ENCODE measurements at places on chromosomes 5 and 9. TPM values are rescaled to one million over a fixed set of nuclear protein-coding genes. Genes with fewer than 3 reads are reported as not detected.

- DNase-seq: no peak
Observed at GRCh38 chr5:26031481-26031880, 1006.9 kb downstream of the CDH9 start.

DNA sequence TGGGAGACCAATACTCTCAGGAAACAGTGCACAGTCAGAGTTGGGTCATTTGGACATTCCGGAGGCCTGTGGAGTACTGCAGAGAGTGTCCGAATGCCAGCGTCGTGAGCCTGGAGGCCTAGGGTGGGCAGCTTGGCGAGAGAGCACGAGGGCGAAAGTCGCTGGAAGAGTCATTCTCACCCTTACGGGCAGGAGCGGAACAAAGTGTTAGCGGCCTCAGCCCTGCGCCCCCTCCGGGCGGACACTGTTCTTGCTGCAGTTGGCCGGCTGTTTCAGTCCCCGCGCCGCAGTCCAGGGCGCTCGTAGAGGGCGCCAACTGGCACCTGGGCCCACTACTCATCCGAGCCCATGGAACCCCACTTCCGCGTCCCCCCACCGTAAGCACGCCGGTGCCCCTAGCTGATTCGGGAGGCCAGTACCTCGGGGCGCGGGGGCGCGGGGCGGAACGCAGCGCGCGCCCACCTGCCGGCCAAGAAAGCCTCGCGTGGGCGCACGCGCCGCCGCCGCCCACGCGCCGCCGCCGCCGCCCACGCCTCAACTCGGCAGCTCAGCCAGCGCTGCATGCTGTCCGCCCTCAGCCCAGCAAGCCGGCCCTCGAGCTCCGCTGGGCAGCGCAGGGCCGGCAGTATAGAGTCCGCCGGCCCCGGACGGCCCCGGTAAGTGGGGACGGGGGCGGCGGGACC, 99.7 kb upstream of the CCL21 start:
- DNase-seq: no peak

Gene RNF183
- not detected for total RNA-seq

Gene NR5A1
- total RNA-seq: 300 TPM

DNA sequence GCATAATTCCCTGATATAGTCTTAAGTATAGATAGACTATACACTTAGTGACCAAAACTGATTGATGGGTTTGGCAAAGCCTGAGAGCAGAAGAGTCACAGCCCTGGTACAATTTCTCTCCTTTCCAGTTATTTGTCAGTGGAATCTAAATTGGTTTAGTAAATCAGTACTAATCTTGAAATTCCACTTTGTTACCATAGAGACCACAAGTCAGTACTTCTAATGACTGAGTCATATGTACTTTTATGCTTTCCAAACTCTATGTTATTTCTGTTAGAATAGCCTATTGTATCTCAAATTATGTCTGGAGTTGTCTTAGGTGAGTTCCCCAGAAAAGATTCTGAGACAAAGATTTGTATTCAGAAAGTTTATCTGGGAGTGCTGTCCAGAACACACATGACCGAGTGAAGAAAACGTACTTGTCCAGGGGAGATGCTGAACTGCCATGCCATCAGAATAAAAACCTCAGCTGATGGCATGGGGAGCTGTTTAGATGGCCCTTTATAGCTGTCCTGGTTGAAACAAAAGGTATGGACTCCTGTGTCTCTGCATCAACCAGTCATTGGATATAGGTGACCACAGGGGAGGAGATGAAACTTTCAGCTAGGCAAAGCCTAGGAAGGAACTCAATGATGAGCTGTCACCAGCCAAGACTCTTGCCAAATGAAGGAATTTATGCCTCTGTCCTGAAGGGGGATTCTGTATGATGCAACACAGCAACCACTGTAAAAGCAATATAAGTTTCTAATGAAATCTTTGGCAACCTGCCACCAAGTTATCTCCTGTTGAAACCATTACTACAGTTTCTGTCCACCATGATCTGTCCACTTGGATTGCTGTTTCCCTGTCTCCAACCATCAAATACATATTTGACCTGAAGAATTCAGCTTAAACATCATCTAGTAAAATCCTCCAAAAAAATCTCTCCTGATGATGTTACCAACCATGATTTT, 18.0 kb upstream of the SMC2 start:
- no peak for DNase-seq

Gene ELOVL7
- total RNA-seq: 8.1 TPM

Gene GDA
- total RNA-seq: 0.19 TPM

DNA sequence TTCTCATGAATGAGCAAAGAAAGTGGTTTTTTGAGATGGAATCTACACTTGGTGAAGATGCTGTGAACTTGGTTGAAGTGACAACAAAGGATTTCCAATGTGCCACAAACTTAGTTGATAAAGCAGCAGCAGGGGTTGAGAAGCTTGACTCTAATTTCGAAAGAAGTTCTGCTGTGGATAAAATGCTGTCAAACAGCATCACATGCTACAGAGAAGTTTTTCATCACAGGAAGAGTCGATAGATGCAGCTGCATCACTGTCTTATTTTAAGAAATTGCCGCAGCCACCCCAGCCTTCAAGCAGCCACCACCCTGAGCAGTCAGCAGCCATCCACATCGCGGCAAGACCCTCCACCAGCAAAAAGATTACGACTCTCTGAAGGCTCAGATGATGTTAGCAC, 78.6 kb downstream of the TRIO start:
- DNase-seq: no peak

DNA sequence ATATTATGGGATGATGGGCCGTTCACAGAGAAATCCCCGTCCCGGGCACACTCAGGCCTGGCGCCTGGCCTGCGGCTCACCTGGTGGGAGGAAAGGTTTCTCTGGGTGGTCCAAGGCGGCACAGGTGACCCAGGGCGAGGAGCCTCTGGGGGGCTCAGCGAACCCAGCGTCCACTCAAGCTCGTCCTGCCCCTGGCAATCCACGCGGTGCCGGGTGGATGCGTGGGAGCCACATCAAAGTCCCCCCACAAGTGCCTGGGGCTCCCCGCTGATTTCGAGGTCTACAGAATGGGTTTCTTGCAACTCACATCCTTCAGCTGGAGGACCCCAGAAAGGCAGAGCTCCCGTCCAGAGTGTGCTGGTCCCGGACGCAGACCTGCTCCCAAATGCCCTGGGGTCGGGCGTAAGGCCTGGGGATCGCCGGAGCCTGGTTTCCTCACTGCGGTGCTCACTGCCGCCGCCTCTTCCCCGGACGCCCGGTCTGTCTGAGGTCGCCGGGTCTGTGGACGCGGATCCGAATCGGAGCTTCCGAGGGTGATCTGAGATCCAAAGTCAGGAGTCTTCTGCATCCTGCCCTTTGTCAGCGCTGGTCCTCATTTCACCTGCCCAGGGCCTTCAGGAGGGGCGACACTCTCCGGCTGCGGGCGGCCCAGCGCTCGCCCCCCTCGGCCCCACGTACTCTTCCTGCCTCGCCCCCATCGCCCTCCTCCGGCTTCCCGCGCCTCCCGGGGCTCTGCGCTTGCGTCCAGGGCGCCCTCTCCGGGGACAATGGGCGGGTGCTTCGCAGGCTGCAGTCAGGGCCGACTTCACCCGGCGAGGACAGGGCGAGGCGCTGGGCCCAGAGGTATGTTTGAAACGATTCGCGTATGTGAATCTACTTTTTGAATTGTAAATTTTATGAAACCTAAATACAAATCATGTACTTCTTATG, 20.0 kb upstream of the RUFY1 start:
- DNase-seq: peak; percentile 95

Gene JAKMIP2
- total RNA-seq: 1.7 TPM

GRCh38 chr5:111398013-111398412, 114.3 kb downstream of the STARD4 start:
- no peak for DNase-seq

DNA sequence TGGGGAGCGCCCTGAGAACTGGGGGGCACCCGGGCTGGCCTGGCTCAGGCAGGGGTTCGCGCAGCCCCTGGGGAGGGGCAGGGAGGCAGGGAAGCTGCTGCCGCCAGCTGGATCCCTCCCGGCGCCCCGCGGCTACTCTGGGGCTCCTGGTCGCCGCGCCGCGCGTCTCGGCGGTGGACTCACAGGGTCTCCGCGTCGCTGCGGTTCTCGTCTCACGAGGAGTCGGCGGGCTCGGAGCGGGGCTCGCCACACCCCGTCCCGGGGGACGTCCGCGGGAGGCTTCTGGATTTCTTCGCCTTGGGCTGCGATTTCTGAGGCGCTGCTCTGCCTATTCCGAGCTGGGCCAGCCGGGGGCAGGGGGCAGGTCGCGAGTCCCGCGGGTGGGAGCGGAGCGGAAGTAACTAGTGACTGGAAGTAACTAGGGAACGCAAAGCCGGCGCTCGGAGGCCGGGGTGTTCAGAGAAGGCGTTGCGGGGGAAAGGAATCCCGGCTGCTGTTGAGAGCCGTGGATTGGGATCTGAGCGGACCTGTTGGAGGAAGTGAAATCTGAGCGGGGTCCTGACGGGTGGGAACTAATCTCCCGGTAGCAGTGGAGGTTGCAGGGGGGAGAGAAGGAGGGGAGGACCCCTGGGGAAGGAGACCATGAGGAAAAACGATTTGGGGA, 511 bp downstream of the CYSTM1 start:
- DNase-seq: peak; percentile 94

DNA sequence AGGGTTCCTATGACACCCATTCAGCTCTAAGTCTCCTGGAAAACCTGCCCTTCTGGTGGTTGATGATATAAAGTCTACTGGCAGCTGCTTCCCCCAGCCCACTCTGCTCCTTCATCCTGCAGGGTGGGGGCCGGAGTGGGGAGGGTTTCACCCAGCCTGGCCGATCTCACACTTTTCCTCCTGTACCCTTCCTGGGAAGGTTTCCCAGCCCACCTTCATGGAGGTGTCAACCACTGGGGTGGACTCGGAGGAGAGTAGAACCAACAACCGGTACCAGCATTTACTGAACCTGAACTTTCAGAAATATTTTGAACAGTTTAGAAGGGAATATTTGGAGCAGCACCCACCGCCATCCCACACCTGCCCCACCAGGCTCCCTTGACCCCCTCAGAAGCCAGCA, 30.4 kb downstream of the ROR2 start:
- DNase-seq: no peak

Gene PDE8B
- total RNA-seq: 0.64 TPM

DNA sequence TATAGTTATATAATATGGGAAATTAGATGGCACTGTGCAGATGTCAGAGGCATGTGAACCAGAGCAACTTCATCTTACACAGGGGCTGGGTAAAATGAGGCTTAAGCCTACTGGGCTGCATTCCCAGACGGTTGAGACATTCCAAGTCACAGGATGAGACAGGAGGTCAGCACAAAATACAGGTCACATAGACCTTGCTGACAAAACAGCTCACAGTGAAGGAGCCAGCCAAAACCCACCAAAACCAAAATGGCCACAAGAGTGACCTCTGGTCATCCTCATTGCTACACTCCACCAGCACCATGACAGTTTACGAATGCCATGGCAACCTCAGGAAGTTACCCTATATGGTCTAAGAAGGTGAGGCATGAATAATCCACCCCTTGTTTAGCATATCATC, 479.4 kb downstream of the TLR4 start:
- DNase-seq: no peak

DNA sequence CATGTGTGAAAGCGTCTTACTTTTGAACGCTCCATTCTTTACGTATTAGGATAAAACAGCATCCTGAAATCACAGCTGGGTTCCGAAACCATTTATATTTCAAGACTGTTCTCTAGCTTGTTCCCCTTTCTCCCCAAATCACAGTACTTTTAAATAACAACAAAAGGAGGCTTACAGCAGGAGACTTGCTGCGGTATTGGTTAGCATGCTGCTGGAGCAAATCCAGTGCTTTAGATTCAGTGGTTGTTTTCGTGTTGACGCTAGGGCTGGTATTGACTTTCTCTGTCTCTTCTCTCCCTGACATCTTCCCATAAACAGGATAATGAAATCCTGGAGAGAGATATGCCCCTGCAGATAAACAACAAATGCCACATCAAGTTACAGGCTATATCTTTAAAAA, 103.1 kb downstream of the ZNF608 start:
- DNase-seq: no peak

Gene ELAVL2
- total RNA-seq: not detected

DNA sequence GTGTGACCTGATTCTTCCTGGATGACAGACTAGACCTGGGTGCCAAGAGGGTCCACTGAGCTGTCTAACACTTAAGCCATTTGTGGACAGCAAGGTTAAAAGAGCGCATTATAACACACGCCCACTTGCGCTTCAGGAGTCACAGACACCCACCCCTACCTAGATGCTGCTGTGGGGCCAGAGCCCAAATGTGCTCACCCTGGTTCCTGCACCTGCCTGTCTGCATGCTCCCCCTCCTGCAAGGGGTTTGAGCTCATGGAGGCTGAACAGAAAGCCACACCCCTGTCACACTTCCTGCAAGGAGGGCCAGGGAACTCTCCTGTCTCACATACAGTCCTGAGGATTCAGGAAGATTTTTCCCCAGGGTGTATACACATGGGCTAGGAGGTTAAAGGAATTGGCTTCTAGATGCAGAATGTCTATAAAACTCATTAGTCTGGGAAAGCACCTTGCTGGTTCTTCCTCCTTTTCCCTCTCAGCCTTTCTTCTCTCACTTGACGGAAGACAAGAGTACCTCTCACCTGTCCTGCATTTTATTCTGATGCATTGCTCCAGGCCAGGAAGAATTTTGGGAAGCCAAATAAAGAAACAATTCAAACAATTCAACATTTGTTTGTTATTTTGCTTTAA, 87.4 kb upstream of the LHFPL2 start:
- no peak for DNase-seq

GRCh38 chr5:83354958-83355357, 116.6 kb upstream of the VCAN start:
- DNase-seq: no peak

DNA sequence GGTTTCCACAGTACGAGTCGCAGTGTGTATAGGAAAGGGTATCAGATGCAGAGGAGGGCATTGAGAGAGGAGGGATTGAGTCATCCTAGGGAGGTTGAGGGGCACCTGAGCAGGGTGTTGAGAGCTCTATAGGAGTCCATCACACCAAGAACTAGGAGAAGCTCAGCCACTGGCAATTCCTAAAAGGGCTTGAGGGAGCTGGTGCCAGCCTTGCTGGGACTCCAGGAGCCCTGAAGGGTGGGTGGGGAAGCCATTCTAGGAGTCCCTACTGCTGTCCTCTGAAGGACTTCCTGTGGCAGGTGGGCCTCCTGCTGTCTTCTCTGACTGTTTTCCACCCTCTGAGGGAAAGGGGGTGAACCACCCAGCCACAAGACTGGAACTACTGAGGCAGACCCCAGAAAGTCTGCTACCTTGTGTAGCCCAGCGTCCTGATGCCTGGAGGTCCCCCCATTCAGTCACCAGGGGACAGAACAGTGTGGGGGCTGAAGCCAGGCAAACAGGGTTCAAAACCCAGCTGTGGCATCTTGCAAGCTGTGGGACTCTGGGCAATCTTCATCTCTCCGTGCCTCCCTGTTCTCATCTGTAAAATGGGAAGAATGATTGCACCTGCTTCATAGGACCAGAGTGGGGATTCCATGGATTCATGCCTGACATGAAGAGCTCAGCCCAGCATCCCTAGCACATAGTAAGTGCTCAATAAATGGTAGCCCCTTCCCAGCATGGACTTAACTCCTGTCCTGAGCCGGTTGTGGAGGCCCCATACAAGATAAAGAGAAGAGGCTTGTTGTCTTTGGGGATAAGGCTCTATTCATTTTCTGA, 149.5 kb downstream of the C9orf50 start:
- no peak for DNase-seq

Gene PCDHB14
- 2.2 TPM for total RNA-seq

Gene FBXO38
- total RNA-seq: 80.5 TPM
